ENCODE measurements at places on chromosomes 12 and 14.

DNA sequence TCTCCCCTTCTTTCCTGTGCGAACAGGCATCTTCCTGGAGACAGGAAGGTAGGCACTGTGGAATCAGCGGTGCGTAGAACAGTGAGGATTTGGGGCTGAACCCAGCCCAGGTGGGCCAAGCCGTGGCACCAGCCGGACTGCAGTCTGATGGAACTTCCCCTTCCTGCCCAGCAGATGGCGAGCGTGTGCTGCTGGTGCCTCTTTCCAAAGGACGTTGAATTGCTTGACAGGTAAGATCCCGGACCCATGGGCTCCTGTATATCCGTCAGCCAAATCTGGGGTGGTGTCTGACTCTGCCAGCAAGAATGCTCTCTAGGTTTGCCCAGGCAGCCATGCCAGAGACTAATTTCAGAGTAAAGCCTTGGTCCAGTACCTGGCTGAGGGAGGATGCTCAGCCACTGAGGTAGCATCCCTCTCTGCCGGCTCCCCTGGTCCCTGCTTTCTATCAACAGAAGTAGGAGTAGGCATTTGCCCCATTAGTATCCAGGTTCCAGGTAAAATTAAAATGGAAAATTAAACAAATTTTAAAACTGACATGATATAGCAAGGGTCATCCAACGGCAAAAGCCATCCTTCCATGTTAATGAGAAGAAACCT is 21.1 kb upstream of the KCNA5 start:
- peak; percentile 58 for DNase-seq

DNA sequence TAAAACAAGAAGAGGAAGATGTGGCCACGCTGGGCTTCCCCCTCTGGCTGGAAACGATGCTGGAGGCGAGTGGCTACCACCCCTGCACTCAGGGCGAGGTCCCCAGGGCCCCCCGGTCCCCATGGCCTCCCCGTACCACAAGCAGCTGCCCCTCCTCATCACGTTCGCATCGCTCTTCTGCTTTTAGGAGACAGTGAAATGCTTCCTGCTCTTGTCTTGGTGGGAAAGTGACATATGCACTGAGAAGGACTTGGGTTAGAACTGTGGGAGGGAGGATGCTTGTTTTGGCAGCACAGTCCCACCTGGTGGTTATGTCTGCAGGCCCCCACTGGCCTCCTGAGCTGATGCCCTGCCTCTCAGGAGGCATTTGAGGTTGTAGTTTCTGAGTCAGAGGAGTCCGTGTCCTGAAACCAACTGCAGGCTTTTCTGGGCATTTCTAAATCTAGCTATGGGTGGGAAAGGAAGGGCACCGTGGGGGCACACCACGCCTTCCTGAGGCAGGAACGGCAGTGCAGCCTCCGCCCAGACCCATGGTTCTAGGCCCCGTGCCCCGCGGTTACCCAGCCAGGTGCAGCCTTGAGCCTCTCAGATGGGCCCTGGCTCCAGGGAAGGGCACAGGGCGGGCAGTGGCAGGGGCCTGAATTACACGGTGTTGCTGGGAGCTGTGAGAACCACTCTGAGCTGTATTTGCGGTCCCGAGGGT is 139.3 kb downstream of the ADGRD1 start:
- DNase-seq: peak; percentile 5

GRCh38 chr12:57138526-57139272 is 8.7 kb downstream of the LRP1-AS start:
- peak; percentile 67 for DNase-seq

DNA sequence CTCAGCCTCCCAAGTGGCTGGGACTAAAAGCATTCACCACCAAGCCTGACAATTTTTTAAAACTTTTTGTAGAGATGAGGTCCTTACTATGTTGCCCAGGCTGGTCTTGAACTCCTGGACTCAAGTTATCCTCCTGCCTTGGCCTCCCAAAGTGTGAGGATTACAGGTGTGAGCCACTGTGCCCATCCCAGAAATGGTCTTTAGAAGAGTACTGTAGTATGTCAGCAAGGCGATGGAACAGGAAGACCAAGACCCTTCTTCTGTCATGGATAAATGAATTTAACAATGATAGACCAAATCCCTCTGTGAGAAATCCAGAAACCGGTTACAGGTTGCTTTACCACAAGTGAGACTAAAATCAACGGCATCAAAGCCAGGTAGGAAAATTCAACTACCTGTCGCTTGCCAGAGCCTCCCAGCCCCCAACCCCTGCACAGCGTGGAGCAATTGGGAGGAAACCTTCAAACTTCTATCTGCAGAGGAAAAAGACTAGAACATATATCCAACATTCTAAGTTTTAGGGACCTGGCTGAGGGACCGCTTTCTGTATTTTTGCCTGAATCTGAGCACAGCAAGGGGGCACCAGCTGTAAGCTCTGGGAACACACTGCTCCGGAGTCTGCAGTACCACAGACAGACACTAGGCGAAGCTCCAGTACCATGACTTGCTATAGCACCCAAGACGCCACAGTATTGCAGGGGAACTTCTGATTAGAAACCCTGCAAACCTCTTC is 51.3 kb downstream of the CPSF6 start:
- peak; percentile 73 for DNase-seq

GRCh38 chr12:58026897-58027891 is 85.8 kb downstream of the ATP23 start:
- DNase-seq: no peak

DNA sequence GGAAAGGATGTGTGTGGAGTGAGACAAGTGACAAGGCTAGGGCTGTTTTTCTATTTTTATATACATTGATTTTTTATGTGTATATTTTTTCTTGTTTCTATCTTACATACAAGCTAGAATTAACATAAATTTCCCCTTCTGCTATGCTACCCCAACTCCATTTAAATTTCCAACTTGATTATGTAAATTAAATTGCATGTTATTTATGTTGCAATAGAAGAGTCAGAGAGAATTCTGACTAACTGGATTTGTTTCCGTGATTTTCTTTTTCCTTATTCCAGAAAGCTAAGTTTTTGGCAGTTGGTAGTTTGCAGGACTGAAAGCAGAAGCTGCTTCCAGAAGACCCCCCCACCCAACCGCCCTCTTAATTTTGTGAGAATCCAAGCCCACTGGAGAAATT is 8.9 kb upstream of the YBX3 start:
- DNase-seq: no peak

DNA sequence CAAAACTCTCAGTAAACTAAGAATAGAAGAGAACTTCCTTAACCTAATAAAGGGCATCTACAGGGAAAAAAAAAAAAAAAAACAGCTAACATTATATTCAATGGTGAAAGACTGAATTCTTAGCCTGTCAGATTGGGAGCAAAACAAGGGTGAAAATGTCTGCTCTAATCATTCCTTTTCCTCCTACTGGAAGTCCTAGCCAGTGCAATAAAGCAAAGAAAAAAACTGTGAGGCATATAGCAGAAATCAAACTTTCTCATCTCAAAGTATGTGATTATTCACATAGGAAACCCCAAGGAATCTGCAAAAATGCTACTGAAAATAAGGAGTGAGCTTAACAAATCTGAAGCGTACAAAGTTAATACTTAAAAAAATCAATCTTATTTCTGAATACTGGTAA is 170.7 kb downstream of the NUAK1 start:
- peak; percentile 32 for DNase-seq

- DNase-seq: peak; percentile 80
Measured at GRCh38 chr14:53850714-53851296, 105.8 kb downstream of the BMP4 start.

- DNase-seq: no peak
Measured at GRCh38 chr12:18192119-18192518, 69.2 kb upstream of the PIK3C2G start.

DNA sequence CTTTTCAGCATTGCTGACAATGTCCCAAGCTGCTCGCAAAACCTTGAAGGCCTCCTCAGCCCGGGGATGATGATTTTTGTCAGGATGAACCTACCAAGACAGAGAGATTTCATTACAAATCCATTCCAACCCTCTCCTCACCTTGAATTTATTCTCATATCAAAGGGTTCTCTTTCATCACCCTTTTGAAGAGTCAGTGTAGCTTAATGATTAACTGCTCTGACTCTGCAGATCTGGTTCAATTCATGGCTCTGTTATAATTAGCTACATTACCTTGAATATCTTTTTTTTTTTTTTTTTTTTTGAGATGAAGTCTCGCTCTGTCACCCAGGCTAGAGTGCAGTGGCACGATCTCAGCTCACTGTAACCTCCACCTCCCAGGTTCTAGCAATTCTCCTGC is 5.6 kb downstream of the ORMDL2 start:
- DNase-seq: no peak

- DNase-seq: no peak
Measured at GRCh38 chr12:112973011-112973735, 5.1 kb upstream of the OAS2 start.

- no peak for DNase-seq
Measured at GRCh38 chr14:20458031-20458789, 3.0 kb downstream of the PIP4P1 start.

- DNase-seq: peak; percentile 78
Measured at GRCh38 chr14:76876076-76876475, 49.9 kb downstream of the LRRC74A start.

DNA sequence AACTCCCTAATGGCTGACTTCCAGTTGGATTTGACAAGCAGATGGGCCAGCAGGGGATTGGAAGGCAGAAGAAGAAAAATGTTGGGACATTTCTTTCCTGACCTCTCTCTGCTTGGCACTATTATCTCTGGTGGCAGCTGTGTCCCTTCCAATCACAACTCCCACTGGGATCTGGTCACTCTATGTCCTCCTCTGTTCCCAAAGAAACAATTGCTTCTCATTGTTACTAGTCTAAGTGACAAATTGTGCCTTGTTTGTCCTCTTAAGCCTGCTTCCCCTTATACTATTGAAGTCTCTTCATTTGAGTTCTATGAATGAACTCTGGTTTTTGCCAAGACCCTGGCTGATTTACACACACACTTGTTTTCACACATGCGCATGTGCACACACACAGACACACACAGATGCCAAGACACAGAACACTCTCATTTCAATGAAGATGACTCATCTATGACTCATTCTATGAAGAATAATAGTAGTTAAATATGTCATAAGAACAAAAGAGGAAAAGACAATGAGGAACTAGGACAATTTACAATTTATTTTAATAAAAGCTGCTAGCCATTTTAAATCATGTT is 83.0 kb upstream of the FAR2 start:
- peak; percentile 56 for DNase-seq

DNA sequence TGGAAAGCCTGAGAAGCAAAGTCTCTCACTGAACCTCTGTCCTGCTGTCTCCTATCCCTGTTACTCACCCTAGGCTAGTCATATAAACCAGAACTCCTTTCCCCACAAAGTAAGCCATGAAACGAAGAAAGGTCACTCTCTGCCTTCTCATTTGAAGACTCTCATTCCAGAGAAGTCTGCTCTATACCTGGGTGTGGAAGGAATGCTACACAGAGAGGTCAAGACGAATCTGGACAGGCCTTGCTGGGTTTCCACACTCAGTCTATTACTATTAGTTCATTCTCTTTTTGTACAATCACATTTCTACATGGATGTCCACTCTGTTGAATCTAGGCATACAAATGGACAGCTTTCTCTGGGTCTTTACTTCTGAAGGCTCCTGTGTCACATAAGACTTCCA is 2.4 kb upstream of the AEBP2 start:
- DNase-seq: no peak

DNA sequence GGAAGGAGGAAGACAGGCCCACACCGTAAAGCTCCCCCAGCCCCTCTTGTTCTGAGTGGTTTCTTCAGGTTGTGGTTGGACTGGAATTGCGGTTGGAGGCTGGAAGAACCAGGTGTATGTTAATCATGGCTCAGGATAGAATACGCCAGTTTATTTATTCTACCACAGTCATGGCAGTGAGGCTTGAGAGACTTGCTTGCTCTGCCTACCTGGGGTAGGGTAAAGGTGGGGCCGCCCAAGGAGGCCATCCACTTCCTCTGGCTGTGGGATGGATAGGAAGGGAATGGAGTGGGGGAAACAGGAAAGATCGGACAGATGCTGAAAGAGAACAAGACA is 8.1 kb downstream of the SHMT2 start:
- DNase-seq: no peak

GRCh38 chr12:117030187-117030900 is 68.9 kb downstream of the TESC start:
- DNase-seq: no peak

- peak; percentile 84 for DNase-seq
Measured at GRCh38 chr12:49776413-49776812, 35.1 kb downstream of the TMBIM6 start.

GRCh38 chr14:99287269-99287942 is 15.4 kb upstream of the BCL11B start:
- DNase-seq: no peak

GRCh38 chr12:71955970-71956369 is 17.3 kb downstream of the TPH2 start:
- peak; percentile 67 for DNase-seq

DNA sequence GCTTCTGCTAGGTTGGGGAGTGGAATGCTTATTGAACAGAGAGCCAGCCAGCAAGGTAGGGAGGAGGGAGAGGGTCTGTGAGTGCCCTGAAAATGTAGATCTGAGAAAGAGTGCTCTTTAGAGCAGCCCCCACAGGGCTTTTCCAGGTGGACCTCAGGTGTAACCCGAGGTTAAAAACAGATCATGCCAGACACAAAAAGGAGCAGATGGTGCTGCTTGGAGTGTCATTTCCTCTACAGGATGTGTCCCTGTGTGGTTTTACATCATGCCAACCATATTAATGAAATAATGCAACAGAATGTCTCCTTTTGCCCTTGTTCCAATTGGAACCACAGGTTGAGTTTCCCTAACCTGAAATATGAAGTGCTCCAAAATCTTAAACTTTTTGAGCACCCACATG is 6.4 kb downstream of the SUSD6 start:
- DNase-seq: no peak

DNA sequence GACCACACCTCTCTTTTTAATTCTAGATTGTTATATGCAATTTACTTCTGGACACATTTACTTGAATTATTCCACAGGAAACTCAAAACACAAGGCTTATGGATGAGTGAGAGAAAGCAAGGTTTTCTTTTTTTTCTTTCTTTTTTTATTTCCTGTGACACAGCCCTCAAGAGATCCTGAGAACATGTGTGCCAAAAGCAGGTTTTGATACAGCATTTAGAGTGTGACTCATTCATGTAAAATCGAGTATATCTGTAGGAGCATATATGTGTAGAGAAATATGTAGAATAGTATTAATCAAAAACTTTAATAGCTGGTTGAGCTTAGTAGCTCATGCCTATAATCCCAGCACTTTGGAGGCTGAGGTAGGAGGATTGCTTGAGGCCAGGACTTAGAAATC is 4.4 kb upstream of the MAX start:
- no peak for DNase-seq

DNA sequence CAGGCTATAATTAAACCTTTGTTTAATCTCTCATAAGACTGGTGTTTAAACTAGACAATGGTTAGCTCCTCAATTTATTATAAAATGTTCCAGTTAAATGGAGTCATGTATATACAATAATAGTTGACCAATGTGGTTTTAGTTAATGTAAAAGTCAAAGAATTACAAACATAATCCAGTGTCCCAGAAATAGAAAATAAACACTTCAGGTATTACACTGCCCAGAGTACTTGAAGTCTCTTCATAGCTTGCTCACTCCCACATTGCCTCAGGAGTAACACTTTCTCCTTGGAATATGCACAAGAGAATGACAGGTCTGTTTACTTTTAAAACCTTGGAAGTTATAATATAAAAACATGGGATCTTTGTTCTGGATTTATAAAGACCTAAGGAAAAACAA is 60.5 kb downstream of the SLC38A1 start:
- DNase-seq: no peak
